ENCODE measurements at places on chromosomes 1 and 21.
A peak's percentile ranks its signal among the peaks of the same experiment; 100 is the strongest.

DNA sequence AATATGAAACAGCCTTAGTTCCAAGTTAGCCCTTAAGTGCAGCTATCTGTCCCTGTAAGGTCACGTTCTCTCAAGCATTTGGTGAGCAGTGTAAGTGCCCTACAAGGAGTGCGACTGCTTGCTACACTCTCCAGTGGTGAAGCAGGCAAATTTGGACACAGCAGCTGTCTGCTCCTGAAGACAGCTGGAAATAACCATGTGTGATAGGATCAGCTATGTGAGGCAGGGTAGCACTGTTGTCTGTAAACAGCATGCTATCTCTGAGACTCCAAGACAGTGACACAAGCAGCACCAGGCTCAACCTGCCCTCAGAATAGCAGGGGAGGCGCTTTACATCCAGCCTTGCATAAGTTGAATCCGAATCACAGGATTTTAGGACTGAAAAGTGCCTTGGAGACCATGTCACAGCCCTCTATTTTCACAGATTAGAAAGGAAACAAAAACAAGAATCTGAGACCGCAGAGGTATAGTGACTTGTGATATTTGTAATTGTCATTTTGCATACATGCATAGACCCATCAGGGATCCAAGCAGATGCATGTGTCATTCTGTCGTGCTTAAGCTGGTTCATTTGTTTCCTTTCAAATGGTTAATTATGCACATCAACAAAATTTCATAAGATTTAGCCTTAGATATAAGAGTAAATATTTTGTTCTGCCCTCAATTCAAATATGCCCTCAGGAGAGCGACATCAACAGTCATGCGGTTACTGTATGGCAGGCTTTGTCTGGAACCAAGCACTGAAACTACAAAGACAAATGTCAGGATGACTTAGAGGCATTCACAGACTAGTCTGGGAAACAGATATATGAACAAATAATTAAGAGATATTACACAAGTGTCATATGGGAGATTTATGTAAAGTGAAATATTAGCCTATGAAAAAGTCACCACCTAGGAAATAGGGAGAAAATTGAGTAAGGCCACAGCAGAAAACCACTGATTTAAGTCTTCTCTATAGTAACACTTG lies 134.9 kb upstream of the NRIP1 start:
- H3K27ac ChIP-seq: no peak overlapping the region
- no peaks in the 10 kb centered on the region for H3K4me1 ChIP-seq
- no peak for DNase-seq
- no peak overlapping the region for H3K4me3 ChIP-seq

DNA sequence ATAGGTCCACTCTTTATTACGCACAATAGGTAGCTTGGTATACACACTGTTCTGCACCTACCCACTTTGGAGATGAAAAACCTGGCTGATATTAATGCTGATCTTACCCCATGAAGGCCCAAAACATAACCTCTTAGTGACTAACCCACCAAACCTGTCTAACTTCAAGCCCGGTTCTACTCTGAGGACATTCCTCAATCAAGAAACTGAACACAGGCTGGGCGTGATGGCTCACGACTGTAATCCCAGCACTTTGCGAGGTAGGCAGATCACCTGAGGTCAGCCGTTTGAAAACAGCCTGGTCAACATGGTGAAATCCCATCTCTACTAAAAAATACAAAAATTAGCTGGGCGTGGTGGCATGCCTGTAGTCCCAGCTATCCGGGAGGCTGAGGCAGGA lies 50.5 kb downstream of the EYA3 start:
- no peak overlapping the region for H3K27ac ChIP-seq
- no peaks in the 10 kb centered on the region for H3K27me3 ChIP-seq
- DNase-seq: no peak

- H3K36me3 ChIP-seq: no peaks in the 10 kb centered on the region
- no peaks in the 10 kb centered on the region for H3K27me3 ChIP-seq
- no peak overlapping the region for H3K4me3 ChIP-seq
- no peaks in the 10 kb centered on the region for H3K4me1 ChIP-seq
- H3K27ac ChIP-seq: no peak overlapping the region
- no peak for DNase-seq
Measured at GRCh38 chr1:95625224-95625623, 391.2 kb downstream of the RWDD3 start.

- peak overlapping the region; percentile 20 for H3K27ac ChIP-seq
- peaks cover 69% of the 10 kb centered on the region for H3K4me1 ChIP-seq
- no peaks in the 10 kb centered on the region for H3K36me3 ChIP-seq
- no peak for DNase-seq
- H3K4me3 ChIP-seq: no peak overlapping the region
Measured at GRCh38 chr1:172642970-172643369, 15.9 kb upstream of the FASLG start.

DNA sequence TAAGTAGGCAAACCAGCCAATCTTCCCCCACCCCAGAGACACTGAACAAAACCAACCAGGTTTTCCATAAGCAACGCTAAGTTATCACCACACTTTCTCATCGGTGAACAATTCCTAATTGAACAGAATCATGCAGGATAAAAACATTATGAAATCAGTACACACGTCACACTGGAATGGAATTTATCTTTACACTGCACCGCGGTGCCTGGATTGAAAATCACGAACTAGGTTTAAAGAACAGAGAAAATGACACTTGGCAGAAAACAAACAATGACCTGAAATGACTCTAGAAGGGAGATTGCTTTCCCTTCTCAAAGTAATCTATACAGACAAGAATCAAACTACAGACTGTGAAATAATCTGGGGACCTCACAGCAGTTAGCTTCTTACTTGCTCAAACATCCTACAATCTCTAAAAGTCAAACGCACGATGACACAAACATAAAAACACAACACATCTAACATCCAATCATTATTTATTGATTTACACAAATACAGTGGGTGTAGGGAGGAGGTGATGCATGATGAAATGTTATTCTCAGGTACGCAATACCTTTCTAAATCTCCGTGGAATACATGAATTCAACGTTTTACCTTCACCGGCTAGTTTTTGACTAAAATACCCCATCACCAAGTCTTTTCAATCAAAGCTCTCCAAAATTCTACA lies 1.9 kb downstream of the EIF4G3 start:
- H3K4me1 ChIP-seq: peaks cover 14% of the 10 kb centered on the region
- no peak for DNase-seq
- H3K27me3 ChIP-seq: no peaks in the 10 kb centered on the region
- H3K27ac ChIP-seq: peak overlapping the region; percentile 81
- peaks cover 3% of the 10 kb centered on the region for H3K36me3 ChIP-seq

Measured in T-cell (primary cell).